ENCODE measurements at places on chromosomes 13 and 19.

DNA sequence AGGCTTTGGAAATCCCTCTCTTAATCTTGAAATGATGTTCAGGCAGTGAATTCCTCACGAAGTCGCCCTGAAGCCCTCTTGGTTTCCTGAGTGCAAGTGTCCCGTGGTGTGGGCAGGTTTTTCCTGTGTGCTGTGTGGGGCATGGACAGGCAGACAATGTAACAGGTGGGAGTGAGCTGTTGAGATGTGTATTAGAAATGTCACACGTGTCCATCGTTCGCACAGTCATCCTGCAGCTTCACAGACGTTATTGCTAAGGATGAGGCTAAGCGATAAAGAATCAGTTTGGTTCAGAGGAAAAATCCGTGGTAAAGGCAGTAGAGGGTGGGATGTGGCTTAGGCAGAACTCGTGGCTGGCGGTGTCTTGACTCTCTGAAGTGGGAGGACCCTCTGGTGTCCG is 51.7 kb downstream of the SMARCA4 start:
- no peak for DNase-seq

DNA sequence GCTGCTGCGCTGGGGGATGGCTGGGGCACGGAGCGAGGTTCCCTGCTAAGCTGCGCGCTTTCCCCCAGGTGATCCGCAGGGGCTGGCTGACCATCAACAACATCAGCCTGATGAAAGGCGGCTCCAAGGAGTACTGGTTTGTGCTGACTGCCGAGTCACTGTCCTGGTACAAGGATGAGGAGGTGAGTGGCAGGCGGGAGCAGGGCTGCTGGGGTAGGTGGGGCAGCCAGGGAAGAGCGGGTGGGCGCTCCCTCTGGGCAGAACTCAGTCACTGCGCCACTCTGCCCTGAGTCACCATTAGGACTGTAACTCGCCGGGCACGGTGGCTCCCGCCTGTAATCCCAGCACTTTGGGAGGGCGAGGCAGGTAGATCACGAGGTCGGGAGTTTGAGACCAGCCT is 23.8 kb downstream of the TMED1 start:
- no peak for DNase-seq

- no peak for DNase-seq
These were observed 20.8 kb downstream of the ZNF283 start for GRCh38 chr19:43847884-43848283.

GRCh38 chr13:95137096-95137495 is 164.2 kb downstream of the ABCC4 start:
- DNase-seq: no peak

- no peak for DNase-seq
These were observed 16.5 kb downstream of the AP2S1 start for GRCh38 chr19:46834121-46834520.

- no peak for DNase-seq
These were observed 215.3 kb downstream of the ZIC5 start for GRCh38 chr13:99756281-99756680.

- no peak for DNase-seq
These were observed 481.9 kb downstream of the GPC6 start for GRCh38 chr13:93708308-93709075.

- DNase-seq: no peak
These were observed 145.2 kb downstream of the RXFP2 start for GRCh38 chr13:31884556-31884955.

GRCh38 chr13:77810430-77810829 is 108.2 kb downstream of the EDNRB start:
- peak; percentile 6 for DNase-seq

- peak; percentile 2 for DNase-seq
These were observed 287.0 kb downstream of the DCT start for GRCh38 chr13:94192431-94192975.

DNA sequence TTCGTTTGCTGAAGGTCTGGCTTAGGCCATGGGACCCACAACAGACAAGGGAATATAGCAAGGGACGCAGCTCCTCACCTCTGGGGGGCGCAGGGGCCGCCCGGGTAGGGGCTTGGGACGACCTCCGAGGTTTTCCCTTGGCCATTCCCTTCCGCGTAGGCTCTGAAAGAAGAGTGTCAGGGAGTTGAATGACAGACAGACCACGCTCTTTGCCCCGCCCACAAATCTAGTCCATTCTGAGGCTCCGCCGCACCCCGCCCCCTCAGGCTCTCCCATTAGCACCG is 11.4 kb upstream of the ZNF414 start:
- no peak for DNase-seq

GRCh38 chr13:114279758-114280355 is 1.5 kb upstream of the UPF3A start:
- no peak for DNase-seq

DNA sequence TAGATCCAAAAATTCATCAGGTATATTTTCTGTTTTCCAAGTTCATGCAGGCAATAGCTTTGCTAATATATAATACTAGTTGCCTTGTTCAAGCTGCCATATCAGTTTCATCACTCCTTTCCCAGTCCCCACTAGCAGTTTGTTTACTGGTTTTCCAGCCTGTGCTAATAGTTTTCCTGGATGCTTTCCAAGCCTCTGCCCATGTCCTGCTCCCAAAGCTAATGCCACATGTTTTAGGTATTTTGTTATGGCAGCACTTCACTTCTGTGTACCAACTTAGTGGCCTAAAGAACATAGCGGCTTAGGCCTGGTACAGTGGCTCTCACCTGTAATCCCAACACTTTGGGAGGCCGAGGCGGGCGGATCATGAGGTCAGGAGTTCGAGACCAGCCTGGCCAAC is 28.1 kb upstream of the ZNF527 start:
- DNase-seq: no peak

- DNase-seq: no peak
These were observed 37.6 kb downstream of the POLR1D start for GRCh38 chr13:27659145-27659865.

DNA sequence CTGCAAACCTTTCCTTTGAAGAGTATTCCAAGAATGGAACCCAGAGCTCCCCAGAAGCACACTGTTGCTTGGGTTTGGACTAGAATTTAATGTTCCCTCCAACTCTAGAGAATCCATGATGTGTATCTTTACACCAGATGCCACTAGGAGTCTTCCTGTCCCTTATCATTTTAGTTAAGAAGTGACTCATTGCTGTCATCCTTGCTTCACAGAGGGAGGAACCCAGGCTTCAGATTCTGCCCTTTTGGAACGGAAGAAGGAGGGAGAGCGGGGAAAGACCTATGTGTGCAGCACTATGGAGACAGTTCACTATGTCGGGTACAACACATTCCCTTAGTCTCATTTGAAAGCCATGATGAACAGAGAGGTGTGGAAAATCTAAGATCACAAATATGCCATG is 2.1 kb upstream of the ATP12A start:
- DNase-seq: no peak

- no peak for DNase-seq
These were observed 530.6 kb downstream of the FGF9 start for GRCh38 chr13:22201375-22201925.

DNA sequence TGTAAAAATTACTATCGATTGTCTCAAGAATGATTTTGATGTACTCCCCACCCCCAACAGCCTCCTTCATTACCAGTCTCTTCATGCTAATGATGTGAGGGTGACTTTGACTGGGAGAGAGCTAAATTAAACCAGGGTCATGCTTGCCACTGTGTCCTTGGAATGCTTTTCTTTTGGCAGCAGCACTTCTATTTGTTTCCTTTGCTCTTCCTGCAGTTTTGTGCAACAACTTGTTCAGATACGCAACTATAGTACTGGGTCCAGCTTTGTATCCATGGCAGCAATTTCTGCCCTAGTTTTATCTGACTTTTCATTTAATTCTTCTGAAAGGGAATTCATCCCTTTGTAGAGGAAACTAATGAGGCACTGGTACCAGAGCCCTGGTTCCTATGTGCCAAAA is 2792.1 kb downstream of the PCDH9 start:
- DNase-seq: no peak

- DNase-seq: no peak
These were observed 18.6 kb upstream of the C13orf46 start for GRCh38 chr13:113992276-113993005.

GRCh38 chr13:43223216-43223615 is 199.8 kb downstream of the DNAJC15 start:
- DNase-seq: no peak

GRCh38 chr19:20245309-20245708 is 78.3 kb downstream of the ZNF486 start:
- no peak for DNase-seq

GRCh38 chr13:41928323-41928722 is 32.6 kb downstream of the VWA8 start:
- no peak for DNase-seq

GRCh38 chr13:103263448-103263847 is 197.2 kb upstream of the SLC10A2 start:
- no peak for DNase-seq

DNA sequence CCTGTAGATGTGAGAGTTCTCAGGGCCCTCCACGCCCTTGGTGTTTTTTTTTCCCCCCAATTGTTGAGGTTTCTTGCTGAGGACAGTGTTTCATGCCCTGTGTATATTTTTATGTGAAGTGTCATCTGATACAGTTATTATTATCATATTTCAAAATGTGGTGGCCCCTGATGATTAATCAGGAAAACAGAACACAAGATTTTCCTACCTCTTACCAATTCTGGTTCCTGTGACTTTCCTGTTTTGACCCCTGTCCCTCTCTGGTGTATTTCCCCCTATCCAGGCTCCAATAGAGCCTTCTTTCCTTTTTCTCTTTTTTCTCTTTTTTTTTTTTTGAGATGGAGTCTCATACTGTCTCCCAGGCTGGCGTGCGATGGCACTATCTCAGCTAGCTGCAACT is 642 bp downstream of the PSG8 start:
- no peak for DNase-seq

GRCh38 chr13:92390217-92390616 is 836.4 kb upstream of the GPC6 start:
- DNase-seq: no peak

DNA sequence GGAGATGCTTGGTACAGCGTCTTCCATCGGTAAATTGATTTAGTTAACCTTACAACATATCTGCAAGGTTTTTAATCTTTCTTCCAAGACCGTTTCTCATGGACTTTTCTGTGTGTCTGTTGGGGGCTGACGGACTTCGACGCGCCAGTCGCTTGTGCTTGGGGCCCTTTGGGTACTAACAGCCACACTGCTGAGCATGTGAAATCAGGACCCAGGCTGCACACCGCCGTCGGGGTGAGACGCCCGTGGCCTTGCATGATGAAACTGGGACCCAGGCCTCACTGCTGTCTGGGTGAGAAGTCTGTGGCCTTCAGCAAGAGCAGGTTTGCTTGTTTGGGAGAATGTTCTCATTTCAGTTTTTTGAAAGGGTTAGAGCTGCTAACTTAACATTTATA is 9.8 kb downstream of the ATP4B start:
- DNase-seq: no peak

- no peak for DNase-seq
These were observed 97.9 kb downstream of the GGACT start for GRCh38 chr13:100490692-100491091.

GRCh38 chr19:681029-682019 is 5.1 kb downstream of the FSTL3 start:
- peak; percentile 90 for DNase-seq

- no peak for DNase-seq
These were observed 515 bp upstream of the ZNF324B start for GRCh38 chr19:58450856-58451357.

GRCh38 chr19:46176116-46176860 is 28.2 kb downstream of the IGFL2 start:
- no peak for DNase-seq

DNA sequence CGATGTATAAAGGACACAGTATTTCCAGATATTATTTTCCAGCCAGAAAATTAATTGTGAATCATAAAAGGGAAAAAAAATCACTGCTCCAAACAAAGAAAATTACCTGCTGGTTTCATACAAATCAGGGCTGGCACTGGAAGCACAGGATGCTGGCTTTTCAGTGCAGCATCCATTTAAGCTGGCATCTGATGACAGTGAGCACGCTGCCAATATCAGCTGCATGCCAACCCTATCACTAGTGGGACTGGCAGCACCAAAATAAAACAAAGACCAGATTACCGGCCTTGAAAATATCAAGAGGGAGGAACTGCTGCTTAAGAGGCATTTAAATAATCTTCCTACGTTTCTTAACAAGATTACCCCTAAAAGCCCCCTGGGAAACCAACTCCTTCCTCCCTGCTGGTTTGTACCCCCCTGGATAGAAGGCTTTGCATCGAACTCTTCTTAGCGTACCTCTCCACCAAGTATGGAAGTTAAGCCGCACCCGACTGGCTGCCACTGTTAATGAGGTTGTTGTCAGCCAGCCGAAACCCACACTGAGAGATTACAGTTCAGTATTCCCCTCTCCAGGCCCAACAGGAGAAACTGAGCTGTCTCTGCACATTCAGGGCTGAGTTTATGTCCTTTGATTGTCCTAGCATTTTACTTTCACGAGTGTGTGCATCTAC is 257.8 kb downstream of the EFNB2 start:
- DNase-seq: no peak

GRCh38 chr19:11766597-11767591 is at the start of gene ZNF441:
TSS of gene ZNF441 (plus strand) at chr19:11767000. CDS start at chr19:11767194, 194 bp downstream.
- DNase-seq: peak; percentile 76

DNA sequence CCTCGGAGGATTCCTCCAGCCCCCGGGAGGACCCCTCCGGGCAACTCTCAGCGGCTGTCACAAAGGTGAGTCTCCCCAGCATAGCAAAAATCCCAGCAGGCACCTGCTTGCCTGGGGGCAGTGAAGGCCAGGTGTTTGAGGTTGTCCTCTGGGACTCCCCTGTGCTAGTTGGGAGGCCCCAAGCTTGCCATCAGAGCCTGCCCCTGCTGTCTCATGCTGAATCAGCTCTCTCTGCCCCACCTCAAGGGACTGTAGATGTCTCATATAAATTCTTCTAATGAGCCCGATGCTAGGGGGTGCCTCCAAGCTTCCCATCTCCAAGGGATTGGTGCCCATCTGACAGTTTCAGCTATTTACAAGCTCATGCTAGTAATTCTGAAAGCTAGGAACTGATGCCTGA is 53.6 kb downstream of the NWD1 start:
- DNase-seq: no peak

DNA sequence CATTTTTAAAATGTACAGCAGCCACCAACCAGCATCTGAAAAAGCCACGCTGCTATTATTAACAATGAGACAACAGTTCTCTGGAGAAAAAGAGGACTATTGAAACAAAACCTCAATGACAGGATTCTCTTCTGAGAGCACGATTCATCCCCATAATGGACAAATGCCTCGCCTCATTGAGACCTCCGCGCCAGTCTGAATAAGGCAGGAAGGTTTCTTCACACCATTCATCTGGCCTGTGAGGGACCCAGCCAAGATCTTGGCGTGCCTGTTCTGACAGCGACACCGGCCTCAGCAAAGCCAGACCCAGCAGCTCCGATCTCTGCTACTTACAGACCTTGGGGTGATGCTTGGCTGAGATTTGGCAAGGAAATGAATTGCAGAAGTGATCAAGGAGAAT is 14.8 kb downstream of the SMIM7 start:
- DNase-seq: no peak

GRCh38 chr19:4815426-4816201 is 15.9 kb downstream of the TICAM1 start:
- peak; percentile 86 for DNase-seq

- no peak for DNase-seq
These were observed 124.0 kb downstream of the ITGBL1 start for GRCh38 chr13:101576455-101576854.

Data from GM12891 (cell line).